ENCODE measurements at places on chromosomes 1 and 21. TPM values are rescaled to one million over a fixed set of nuclear protein-coding genes. Genes with fewer than 3 reads are reported as not detected.

DNA sequence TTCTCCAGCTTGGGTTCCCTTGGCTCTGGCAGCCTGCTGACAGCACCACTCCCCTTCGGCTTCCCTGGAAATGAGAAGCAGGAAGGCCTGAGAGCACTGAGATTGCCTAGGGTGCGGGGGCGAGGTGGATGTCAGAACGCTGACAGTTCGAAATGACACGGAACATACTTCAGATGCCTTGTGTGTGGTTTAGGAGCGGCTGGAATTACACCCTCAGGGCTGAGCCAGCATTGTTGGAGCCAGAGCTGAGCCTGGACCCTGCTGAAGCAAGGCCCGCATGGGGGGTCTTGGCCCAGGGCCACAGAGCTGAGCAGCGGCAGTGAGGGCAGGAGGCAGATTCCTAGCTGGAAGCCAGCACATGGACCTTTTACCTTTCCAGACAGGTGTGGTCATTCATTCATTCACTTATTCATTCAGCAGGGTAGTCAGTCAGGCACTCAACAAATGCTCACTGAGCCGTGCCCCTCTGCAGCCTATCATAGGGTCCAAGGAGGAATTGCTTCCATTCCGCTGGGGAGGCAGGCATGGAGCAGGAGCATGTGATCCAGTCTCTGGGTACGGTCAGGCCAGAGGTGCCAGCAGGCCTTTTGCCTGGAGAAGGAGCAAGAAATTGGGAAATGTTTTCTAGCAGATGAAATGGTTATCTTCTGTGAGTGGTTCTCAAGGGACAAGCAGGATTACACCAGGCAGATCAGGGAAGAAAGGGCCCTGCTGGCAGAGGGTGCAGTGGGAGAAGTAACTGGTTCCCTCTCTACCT, 6.6 kb upstream of the FOXE3 start:
- H3K4me1 ChIP-seq = no peaks in the 10 kb centered on the region
- peaks cover 6% of the 10 kb centered on the region for H3K27me3 ChIP-seq
- no peak overlapping the region for H3K27ac ChIP-seq
- no peak for DNase-seq
- H3K36me3 ChIP-seq = no peaks in the 10 kb centered on the region

GRCh38 chr1:31259746-31260145, 20.1 kb upstream of the NKAIN1 start:
- H3K4me1 ChIP-seq = no peaks in the 10 kb centered on the region
- H3K27ac ChIP-seq = no peak overlapping the region
- no peak overlapping the region for H3K4me3 ChIP-seq
- no peak for DNase-seq

DNA sequence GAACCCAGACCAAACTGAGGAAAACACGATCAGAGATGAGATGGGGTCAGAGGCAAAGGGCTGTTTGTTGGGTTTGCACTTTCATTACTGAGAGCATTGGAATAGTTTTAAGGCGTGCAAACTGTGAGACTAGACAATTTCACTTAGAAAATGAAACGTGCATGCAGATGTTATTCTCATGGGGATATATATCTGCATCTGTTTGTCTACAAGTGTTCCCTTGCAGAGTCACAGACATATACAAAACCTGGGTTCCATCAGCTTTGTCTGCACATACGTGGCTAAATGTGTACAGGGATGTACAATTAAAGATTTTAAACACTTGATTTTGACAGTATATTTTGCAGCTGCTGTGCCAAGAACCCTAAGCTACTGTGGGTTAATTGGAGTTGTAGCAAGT, 355.4 kb downstream of the KIF26B start:
- H3K27me3 ChIP-seq = peaks cover 3% of the 10 kb centered on the region
- H3K4me3 ChIP-seq = no peak overlapping the region
- H3K4me1 ChIP-seq = peaks cover 25% of the 10 kb centered on the region
- H3K27ac ChIP-seq = no peak overlapping the region
- DNase-seq = no peak

The HIVEP3 gene
- 24.1 TPM for polyA plus RNA-seq

The KCNE2 gene
- polyA plus RNA-seq = 0.27 TPM

The RGS7 gene
- not detected for polyA plus RNA-seq

The CRP gene
- not detected for polyA plus RNA-seq
